Upper lobe of left lung (tissue), 6 donors: ENCODE measurements at places on chromosomes 5 and 9.

DNA sequence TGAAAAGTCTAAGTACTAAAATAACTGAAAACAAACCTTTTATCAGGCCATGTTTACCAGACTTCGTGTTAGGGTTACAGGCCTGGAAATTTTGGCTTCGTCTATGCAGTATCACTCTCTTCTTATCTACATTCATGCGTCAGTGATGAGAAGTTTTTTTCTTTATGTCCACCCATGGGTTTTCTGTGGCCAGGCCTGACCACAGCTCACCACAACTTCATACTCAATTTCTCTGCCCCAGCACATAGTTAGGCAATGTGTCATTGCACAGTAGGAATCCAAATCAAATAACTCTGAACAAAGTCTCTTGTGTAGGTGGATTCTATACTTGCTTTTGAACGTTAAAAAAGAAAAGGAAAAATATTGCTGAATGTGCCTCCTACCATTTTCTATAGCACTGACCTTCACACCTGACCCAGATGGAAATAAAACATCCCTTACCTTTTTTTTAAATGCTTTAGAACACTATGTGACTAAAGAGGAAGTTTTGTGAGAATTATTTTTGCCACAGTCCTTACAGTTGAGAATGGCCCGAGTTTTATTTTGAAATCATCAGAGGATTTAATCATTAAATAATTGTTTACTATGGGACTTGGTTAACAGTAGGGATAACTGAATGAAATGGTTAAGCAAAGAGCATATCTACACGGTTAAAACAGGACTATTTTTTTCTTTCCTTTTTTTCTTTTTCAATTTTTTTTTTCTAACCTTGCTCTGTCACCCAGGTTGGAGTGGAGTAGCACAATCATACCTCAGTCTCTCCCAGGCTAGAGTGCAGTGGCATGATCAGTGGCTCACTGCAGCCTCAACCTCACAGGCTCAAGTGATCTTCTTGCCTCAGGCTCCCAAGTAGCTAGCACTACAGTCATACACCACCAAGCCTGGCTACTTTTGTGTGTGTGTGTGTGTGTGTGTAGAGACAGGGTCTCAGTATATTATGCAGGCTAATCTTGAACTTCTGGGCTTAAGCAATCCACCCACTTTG lies 1247.0 kb upstream of the ACO1 start:
- no peak for DNase-seq

- no peak for DNase-seq
Measured at GRCh38 chr9:14560194-14560593, 133.0 kb downstream of the ZDHHC21 start.

DNA sequence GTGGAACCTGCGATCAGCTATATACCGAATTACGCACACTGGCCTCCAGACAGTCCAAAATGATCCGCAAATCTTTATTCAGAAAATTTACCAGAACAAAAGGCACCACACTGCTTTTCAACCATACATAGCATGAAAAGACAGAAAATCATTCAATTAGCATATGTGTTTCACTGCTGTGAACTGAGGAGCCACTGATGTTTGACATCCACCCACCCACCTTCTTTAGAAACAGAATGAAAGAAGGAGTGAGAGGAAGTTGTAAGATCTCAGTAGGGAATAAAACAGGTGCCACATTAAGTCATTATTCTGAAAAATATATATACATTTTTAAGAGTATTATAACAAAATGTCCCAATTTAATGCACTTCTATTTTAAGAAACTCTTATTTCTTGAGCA lies 156.8 kb downstream of the NFIB start:
- no peak for DNase-seq

DNA sequence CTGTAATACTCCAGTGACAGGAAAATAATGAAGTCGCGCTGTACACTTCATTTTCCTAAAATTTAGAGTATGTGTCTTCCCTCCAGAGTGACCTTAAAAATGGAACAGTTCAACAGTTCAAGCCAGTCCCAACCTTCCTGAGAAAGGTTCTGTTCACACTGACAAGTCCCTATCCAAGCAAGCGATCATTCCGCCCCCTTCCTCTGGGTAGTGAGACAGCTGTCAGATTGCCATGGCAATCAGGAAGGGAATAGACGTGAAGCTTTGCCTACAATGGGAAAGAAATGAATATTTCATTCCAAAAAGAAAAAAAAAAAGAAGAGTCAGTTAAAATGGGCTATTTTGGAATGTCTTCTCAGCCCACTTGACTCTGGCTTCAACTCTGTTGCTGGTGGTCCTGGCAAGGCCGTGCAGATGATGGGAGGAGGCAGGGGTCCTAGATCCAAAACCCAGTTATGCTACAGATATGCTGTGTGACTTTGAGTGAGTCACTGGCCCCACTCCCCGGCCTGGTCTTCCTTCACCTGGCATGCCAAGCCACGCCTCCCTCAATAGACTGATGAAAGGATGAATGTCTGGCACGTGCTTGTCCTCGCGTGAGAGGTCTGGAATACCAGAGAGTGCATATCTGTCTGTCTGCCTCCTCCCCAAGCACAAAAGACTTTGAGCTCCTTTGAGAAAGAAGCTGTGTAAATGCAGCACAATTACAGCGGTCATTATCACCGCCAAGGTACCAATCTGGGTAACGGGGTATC lies 165.8 kb upstream of the WWC1 start:
- no peak for DNase-seq

GRCh38 chr5:98004463-98004862 lies 769.0 kb upstream of the RGMB start:
- no peak for DNase-seq

DNA sequence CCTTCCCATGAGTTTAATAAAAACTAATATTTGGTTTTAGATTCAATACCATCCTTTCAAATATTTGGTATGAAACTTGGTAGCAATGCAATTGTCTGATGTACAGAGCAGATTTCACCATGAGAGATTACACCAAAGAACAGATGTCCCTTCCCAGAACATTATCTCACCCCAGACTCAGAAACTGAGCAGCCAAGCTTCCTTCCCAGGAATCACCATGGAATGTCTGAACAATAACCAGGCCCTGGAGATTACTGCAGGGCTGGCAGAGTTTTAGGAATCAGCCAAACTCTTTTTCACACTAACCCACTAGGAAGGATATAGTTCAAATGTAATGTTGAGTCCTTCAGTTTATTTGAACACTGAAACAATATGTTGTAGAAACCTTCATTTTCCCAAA lies 23.9 kb downstream of the CLTA start:
- no peak for DNase-seq

GRCh38 chr5:65066387-65067146 lies 297.8 kb downstream of the CWC27 start:
- no peak for DNase-seq

DNA sequence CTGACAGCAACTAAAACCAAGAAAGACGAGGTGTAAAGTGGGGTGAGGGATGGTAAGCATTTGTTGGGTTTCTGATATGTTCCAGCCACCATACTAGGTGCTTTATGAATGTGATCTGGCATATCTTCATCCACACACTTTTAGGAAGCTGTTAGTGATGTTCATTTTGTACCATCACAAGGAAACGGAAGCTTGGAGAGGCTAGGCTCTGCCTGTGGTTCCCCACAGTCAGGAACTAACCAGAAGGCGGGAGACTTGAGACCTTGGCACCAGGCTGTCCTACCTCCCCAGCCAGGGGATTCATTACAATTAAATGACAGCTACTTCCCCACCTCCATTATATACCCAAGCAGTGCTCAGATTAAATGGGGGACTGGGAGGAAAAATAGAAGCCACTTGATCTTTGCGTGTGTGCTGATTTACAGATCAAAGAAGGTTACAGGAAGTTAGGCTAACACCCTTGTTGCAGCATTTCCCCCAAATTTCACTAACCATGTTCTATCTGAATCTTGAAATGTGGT lies 43.0 kb downstream of the SFXN1 start:
- no peak for DNase-seq

DNA sequence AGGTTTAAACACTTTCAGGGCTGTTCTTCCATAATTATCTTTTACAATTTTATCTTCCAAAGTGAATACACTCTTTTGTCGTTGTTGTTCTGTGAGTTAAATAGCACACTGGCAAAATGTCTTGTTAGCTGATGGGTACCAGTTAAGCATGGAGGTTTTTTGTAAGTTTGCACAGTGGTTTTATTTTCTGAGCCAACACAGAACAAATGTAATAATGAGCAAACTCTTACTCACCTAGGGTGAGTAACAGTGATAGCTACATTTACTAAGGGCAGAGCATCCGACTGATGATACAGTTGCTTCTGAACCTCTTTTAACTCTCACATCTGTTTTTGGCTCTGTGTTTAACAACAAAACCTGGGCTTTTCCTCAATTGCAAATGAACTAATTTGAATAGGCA lies 103.2 kb downstream of the CTNND2 start:
- no peak for DNase-seq

- DNase-seq, result peak; percentile 83
Measured at GRCh38 chr9:83933790-83934189, 12.6 kb upstream of the KIF27 start.

GRCh38 chr5:174173766-174174165 lies 128.3 kb downstream of the NSG2 start:
- DNase-seq, result no peak

DNA sequence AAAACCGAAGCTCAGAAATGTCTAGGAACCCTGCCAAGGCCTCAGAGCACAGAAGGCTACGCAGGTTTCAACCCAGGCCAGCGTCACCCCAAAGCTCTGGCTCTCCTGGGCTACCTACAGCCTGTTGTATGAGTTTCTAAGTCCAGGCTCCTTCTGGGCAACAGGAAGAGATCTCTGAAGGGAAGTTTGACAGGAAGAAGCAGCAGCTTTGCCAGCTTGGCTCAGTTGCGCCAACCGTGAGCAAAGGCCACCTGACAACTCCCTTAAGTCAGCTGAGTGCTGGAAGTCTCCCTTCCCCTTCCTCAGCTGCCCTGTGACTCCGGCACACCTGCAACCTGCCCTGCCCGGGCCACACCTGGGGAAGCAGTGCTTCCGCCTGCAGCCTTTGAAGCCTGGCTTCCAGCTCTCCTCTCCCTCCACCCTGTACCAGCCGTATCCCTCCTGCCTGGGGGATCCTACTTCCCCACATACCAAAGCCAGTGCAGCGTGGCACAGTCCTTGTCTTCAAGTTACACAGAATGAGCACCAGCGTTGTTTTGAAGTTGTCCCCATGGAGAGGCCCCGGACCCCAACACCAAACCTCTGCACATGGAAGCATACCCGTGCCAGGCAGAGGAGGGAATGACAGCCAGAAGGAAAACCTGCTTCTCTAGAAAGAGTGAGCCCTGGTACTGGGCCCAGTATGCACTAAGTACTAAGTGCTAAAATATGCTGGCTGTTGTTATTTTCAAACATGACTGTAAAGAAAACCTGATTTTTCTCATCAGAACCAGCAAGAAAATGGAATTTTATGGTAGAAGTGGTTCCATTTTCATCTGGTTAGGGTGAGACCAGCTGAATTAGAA lies 36.5 kb downstream of the SHB start:
- DNase-seq, result peak; percentile 69

DNA sequence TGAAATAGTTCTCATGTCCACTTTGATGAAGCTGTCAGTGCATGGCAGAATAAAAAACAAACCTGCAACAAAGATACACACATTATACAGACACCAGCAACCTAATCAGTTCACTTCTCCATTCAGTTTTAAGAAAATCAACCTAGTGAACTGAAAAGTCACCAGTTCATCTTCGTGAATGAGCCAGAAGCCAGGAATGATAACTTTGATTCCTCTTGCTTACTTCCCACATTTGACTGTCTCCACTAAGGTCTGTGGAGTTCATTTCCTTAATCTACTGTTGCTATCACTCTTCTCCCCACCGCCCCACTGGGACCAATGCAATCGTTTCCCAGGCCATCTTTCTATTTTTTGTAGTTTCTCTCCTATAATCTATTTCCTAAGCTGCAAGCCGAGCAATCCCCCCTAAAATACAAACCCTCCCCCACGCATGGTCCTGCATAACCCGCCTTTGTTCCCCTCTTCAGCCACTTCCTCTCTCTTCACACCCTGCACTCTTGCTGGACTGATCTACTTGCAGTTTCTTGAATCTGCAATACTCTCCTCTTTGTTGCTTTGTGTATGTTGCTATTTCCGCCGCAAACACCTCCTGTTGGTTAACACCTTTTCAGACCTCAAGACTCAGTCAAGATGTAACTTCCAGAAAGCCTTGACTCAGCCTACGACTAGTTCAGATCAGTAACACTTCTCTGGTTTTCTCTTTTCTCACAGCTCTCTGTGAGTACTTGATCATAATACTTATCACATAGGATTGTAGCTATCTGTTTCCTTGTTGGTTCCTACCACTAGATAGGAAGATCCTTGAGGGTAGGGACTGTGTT lies 16.6 kb downstream of the STOM start:
- DNase-seq, result no peak

DNA sequence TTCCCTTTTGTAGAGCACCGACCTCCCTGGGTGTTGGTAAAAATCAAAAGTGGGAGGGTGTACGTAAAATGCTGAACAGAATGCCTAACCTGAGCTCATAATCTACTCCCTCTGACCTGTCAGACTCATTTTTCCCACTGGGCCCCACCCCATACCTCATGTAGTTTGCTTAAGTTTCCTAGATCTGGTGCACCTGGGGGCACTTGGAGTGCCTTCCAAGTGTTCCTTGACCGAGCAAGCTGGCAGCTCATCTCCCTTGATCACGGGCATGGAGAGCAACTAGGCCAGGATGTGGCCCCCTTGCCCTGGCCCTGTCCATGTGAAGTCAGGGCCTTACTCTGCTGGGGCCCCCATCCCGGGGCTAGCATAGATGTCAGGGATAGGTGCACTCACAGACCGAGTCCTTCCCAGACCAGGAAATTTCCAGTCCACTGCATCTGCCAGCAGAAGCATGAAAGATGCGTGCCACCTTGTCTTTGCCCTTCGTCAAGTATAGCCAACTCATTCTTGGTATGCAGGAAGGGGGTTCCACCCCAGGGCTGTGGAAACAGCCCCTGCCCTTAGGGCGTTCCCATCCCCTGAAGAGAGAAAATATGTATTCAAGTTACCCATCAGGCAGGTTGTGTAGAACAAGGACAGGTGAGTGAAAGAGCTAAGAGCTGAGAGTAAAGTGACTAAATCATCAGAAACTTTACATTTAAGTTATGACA lies 41.9 kb downstream of the SLC22A5 start:
- peak; percentile 69 for DNase-seq

- no peak for DNase-seq
Measured at GRCh38 chr5:174571662-174572397, 152.6 kb upstream of the MSX2 start.
